ENCODE measurements at places on chromosomes 3 and 15.

DNA sequence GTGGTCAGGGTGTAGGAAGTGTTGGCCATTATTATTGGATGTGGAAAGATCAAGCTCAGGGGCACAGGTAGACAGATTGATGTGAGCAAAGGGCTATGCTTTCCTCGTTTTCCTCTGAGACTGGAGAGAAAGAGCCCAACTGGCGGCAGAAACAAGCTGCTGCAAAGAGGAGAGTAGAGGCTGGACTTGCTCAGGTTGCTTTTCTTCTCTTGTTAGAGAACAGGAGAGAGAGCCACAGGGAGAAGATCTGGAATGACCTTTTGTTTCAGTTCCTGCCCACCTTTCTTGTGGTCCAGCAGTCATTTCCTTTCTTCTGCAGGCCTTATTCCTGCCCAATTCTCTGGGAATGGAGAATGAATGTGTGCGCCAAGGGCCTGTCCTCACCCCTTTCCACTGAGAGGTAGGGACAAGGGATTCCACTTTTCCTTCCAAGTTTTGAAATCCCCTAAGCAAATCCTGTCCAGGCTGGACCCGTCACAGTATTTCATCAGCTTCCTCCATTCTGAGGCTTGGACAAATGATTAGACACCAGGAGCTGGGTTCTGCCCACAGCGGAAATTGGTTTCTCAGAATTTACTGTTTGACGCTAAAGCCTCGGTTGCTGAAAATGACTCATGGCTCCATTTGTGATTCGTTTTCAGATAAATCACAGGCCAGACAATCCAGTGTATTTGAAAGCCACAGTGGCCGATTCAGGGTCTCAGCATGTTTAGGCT, 16.1 kb downstream of the ZNF80 start:
- peaks cover 13% of the 10 kb centered on the region for H3K27me3 ChIP-seq
- no peak overlapping the region for H3K4me3 ChIP-seq
- H3K4me1 ChIP-seq, result no peaks in the 10 kb centered on the region
- DNase-seq, result no peak
- H3K27ac ChIP-seq, result no peak overlapping the region
- H3K36me3 ChIP-seq, result no peaks in the 10 kb centered on the region

DNA sequence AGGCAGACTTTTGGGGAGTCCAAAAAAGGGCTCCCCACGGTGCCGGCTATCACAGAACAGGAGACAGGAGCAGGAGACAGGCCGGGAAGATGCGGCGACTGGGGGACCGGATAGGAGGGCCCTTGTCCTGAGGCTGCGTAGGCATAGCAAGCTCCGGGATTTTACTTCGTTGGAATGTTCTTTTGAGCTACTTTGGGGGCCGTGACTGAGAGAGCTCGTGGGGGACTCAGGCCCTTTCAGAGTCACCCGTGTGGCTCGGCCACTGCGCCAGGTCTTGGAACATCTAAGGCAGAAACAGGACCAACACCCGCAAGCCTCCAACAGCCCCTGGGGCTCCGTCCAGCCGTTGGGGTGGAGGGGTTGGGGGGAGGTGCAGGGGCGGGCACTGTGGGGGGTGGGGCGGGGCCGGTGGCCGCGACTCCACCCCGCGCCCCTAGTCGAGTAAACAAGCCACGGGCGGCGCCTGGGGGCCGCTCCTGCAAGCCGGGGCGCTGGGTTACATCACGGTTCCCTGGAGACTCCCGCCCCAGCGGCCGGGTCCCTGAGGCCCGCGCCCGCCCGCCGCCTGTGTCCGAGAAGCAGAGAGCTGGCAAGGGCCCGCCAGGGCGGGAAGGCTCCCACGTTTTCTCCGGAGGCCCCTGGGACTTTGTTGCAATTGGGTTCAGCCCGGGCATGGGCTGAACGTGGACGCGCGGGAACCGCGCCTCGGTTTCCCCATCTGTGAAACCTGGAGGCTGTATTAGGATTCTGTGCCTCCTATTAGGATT, 23.3 kb upstream of the C15orf39 start:
- no peak overlapping the region for H3K4me3 ChIP-seq
- DNase-seq, result no peak
- no peak overlapping the region for H3K27ac ChIP-seq
- H3K4me1 ChIP-seq, result peaks cover 61% of the 10 kb centered on the region
- H3K36me3 ChIP-seq, result peaks cover 7% of the 10 kb centered on the region

DNA sequence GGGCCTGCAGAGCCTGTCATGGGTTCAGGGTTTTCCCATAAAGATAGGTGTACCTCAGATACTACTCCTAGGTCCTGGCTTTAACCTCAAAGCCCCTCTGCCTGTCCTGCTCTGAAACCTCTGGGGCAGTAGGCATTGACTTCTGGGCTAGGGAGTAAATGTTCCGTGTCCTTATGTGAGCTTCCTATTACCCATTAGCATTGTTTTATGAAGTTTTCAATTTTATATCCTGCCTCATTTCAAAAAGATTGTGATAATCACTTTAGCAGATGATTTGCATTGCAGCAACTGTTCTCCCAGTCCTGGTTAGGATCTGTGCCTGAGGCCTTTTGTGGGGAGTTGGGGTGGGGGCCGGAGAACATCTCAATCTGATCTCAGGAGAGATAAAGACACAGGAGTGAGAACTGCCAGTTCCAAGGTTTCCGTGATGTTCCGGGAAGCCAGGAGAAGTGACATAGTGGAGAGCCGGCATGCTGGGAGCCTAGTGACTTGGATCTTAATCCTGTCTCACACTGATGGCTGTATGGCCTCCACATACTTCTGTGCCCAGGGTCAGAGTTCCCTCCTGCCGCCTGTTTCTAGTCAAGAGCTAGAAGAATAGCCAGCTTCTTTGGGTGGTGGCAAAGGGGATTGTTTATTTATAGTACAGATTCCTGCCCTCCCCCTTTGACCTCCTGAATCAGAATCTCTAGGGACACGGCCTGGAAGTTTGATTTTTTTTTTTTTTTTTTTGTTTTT, 10.6 kb downstream of the TPM1 start:
- H3K27ac ChIP-seq, result peak overlapping the region; percentile 77
- peak overlapping the region; percentile 26 for H3K4me3 ChIP-seq
- no peaks in the 10 kb centered on the region for H3K27me3 ChIP-seq
- H3K36me3 ChIP-seq, result peaks cover 100% of the 10 kb centered on the region
- DNase-seq, result no peak
- peaks cover 69% of the 10 kb centered on the region for H3K4me1 ChIP-seq

DNA sequence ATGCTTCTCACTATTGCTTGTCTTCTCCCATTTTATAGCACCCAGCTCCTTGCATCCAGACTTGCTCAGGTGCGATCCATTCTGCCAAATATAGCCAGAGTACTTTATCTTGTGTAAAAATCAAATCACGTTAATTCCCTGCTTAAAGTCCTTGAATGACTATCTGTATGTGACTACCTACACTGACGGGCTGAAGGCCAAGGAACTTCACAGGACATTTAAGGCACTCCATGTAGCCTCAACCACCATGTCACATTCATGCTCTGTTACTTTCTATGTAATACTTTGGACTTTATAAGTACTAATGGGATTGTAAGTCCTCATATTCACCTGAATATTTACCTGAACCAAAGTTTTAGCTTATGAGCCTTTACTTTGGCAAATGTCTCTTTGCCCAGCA, 489.9 kb downstream of the MECOM start:
- peaks cover 42% of the 10 kb centered on the region for H3K4me1 ChIP-seq
- H3K27ac ChIP-seq, result peak overlapping the region; percentile 37
- H3K4me3 ChIP-seq, result peak overlapping the region; percentile 4
- no peaks in the 10 kb centered on the region for H3K27me3 ChIP-seq
- no peak for DNase-seq
- H3K36me3 ChIP-seq, result peaks cover 5% of the 10 kb centered on the region

DNA sequence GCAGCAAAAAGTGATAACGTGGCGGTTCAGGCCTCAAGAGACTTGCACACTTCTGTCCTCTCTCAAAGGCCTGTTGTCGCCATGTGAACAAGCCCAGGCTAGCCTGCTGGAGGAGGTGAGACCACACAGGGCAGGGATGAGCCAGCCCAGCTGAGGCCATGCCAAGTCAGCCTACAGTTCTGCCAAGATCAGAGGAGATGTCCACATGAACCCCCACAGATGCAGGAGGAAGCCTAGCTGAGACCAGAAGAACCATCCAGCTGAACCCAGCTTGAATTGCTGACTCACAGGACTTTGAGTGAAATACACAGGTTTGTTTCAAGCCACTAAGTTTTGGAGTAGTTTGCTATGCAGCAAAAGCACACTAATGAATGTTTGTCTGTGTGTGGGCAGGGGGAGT, 50.3 kb upstream of the SEC13 start:
- H3K27me3 ChIP-seq, result peaks cover 84% of the 10 kb centered on the region
- H3K4me3 ChIP-seq, result no peak overlapping the region
- H3K4me1 ChIP-seq, result no peaks in the 10 kb centered on the region
- no peaks in the 10 kb centered on the region for H3K36me3 ChIP-seq
- no peak overlapping the region for H3K27ac ChIP-seq

- H3K36me3 ChIP-seq, result no peaks in the 10 kb centered on the region
- peaks cover 21% of the 10 kb centered on the region for H3K4me1 ChIP-seq
- H3K4me3 ChIP-seq, result no peak overlapping the region
Observed at GRCh38 chr3:126056681-126057500, 27.0 kb downstream of the SLC41A3 start.

- peaks cover 67% of the 10 kb centered on the region for H3K36me3 ChIP-seq
- no peak overlapping the region for H3K4me3 ChIP-seq
- no peaks in the 10 kb centered on the region for H3K27me3 ChIP-seq
- H3K27ac ChIP-seq, result peak overlapping the region; percentile 64
- peak; percentile 88 for DNase-seq
- H3K4me1 ChIP-seq, result peaks cover 61% of the 10 kb centered on the region
Observed at GRCh38 chr3:46935168-46935858, 41.2 kb downstream of the CCDC12 start.

- peaks cover 20% of the 10 kb centered on the region for H3K4me1 ChIP-seq
- H3K4me3 ChIP-seq, result peak overlapping the region; percentile 17
- no peak for DNase-seq
- H3K27me3 ChIP-seq, result peaks cover 34% of the 10 kb centered on the region
Observed at GRCh38 chr3:194395778-194396538, 3.1 kb downstream of the GP5 start.

DNA sequence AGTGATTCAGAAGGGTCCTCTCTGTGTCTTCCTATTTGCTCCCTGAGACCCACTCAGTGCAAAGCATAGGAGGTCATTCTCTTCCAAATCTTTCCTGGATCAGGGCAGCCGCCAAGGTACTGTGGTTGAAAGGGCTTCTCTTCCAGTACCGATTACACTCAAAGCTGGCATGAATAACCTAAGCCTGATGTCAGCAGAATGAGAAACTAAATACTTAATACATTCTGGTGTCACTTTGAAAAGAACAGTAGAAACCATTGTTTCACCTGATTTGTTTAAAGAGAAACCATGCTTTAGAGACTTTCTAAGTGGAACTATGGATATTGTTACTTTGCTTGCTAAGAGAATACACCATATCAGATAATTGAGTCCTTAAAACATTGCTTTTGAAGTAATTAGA, 50.2 kb downstream of the PDHB start:
- H3K36me3 ChIP-seq, result no peaks in the 10 kb centered on the region
- DNase-seq, result no peak
- no peaks in the 10 kb centered on the region for H3K4me1 ChIP-seq
- no peak overlapping the region for H3K27ac ChIP-seq

DNA sequence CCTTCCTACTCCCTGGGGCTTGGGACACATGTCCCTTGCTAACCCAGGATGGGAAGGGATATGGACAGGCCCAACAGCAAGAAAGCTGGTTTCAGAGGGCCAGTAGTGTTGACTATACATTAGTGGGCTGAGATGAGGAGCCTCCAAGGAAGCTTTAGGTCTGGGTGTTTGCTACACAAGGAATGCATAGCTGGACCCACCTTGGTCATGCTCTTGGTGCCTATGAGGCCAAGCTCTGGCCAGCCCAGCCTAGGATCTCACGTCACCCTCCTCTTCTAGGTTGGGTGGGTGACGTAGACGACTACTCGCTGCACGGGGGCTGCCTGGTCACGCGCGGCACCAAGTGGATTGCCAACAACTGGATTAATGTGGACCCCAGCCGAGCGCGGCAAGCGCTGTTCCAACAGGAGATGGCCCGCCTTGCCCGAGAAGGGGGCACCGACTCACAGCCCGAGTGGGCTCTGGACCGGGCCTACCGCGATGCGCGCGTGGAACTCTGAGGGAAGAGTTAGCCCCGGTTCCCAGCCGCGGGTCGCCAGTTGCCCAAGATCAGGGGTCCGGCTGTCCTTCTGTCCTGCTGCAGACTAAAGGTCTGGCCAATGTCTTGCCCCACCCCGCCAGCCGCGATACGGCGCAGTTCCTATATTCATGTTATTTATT, 653 bp upstream of the WDR6 start:
- no peaks in the 10 kb centered on the region for H3K27me3 ChIP-seq
- peak overlapping the region; percentile 88 for H3K27ac ChIP-seq
- peaks cover 65% of the 10 kb centered on the region for H3K36me3 ChIP-seq
- DNase-seq, result no peak
- peaks cover 16% of the 10 kb centered on the region for H3K4me1 ChIP-seq

GRCh38 chr3:166836836-166837235, 543.3 kb downstream of the ZBBX start:
- no peaks in the 10 kb centered on the region for H3K36me3 ChIP-seq
- no peak overlapping the region for H3K4me3 ChIP-seq
- no peak for DNase-seq
- H3K27me3 ChIP-seq, result no peaks in the 10 kb centered on the region

DNA sequence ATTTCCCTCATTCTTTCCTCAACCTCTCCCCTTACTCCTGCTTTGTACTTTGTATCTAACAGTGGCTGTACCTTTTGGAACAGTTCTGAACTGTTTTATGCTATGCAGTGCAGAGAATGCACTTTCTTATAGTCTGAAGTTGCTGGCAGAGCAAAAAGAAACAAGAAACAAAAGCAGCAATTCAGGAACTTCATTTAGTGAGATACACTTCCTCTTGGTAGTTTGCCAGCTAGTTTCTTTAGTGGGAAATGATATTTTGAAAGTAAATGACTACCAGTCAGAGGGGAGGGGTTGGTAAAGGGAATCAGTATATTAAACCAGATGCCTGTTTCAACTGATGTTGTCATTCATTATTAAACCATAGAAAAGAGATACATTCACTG, 55.0 kb upstream of the CHD2 start:
- peak overlapping the region; percentile 36 for H3K4me3 ChIP-seq
- peak; percentile 36 for DNase-seq
- H3K4me1 ChIP-seq, result peaks cover 16% of the 10 kb centered on the region
- H3K36me3 ChIP-seq, result peaks cover 4% of the 10 kb centered on the region
- H3K27ac ChIP-seq, result peak overlapping the region; percentile 87

DNA sequence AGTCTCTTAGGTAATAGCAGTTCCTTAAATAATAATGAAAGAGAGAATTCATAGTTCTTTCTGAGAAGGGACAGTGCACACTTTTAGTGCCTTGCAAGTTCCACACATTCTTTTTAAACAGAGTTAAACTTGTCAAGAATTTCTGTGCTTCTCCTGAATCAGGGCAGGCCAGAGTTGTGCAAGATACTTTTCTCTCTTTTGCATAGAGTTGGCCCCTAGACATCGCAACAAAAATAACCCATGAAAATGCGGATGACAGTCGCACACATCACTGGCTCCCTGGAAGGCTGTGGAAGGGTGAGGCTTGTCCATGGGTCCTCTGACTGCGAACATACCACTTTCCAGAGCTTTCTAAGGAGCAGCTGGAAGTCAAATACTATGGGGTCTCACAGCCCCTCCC, 40.1 kb downstream of the FBLN2 start:
- H3K27ac ChIP-seq, result no peak overlapping the region
- no peak overlapping the region for H3K4me3 ChIP-seq
- no peak for DNase-seq
- H3K27me3 ChIP-seq, result no peaks in the 10 kb centered on the region
- H3K4me1 ChIP-seq, result no peaks in the 10 kb centered on the region
- no peaks in the 10 kb centered on the region for H3K36me3 ChIP-seq
